ENCODE measurements at places on chromosomes 11 and 22.

DNA sequence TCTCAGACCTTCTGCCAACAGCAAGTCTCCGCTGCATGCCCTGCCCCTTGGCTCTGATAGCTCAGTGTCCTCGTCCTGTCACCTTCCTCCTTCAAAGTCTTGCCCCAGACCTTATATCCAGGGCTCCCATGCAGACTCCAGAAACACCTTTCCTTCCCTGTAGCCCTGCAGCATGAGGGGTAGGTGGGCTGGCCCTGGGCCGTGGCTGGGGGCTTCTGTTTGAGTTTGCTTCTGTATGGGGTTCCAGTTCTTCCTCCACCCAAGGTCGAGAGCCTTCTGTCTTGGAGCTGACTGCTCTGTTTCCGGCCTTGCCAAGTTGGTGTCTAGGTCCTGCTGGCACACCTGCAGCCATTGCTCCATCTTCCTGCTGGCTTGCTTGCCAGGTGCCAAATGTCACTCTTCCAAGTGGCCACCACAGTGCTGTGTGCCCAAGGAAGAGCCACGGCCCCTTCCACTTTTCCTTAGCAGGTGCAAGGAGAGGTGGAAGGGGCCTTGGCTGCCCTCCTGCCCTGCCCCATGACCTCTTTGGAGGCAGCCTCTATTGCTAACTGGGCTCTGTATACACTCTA, 74.8 kb upstream of the NECTIN1 start:
- DNase-seq = no peak

DNA sequence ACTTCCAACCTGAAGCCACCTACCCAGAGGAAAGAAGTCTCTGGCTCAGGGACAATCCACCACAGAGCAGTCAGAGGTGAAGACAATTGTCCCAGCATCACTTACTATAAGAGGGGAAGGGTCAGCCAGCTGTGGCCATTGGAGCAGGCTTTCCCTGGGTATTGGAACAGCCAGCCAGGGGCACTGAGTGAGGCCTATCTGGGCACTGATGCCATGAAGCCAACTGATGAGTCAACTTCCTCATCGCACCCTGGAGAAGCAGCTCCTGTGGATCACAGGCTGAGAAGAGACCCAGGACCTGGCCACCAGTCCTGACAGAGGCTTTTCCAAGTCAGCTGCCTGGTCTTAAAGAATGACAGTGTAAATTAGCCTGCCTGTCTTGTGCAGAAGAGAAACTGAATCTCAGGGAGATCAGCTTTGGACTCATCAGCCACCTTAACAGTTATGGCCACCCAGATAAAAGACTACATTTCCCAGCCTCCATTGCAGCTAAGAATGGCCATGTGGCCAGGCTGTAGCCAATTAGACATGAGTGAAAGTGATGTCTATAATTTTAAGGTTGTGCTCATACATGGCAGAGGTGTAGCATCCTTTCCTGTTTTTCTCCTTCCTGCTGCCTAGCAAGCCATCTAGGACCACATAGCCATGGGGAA, 19.0 kb downstream of the CHST1 start:
- DNase-seq = no peak

DNA sequence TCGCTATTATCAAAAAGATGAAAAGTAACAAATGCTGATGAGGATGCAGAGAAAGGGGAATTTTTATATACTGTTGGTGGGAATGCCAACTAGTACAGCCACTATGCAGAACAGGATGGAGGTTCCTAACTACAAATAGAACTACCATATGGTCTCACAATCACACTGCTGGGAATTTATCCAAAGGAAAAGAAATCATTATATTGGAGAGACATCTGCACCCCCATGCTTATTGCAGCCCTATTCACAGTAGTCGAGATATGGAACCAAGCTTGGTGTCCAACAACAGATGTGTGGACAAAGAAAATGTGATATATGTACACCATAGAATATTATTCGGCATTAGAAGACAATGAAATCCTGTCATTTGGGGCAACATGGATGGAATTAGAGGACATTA, 19.6 kb upstream of the POU2AF2 start:
- DNase-seq = no peak

- DNase-seq = no peak
These were observed 16.1 kb upstream of the TMPRSS5 start for GRCh38 chr11:113722221-113722620.
